Pancreas (tissue), 10 donors: ENCODE measurements at places on chromosomes 4 and X. TPM values are rescaled to one million over a fixed set of nuclear protein-coding genes. Genes with fewer than 3 reads are reported as not detected.

The GABRQ gene
- not detected for total RNA-seq

DNA sequence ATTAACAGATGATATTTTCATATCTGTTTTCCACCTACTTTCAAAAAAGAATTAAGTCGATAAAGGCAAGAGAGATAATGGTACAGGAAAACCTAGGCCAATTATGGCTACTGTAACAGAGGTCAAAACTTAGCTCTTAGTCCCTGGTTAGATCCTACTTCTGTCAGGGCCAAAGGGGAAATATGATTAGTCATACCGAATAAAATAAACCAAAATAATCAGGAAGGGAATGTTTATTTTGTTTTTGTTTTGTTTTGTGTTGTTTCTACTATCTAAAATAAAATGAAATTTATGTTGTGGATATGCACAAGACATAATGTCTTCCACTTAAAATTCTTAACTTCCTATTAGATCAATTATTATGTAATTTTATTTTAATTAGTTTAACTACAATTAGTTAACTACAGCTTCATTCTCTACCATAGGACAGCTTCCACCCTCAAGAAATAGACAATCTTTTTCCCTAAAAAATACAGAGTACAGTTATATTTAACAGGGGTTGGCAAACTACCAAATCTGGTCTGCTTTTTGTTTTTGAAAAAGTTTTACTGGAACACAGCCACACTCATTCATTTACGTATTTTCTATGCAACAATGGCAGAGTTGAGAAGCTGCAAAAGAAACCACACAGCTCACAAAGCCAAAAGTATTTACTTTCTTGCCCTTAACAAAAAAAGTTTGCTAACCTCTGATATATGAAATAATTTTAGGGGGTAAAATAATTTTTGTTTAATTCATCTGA lies 25.4 kb downstream of the TMEM47 start:
- DNase-seq = no peak

- no peak for DNase-seq
Measured at GRCh38 chr4:101158134-101158482, 189.2 kb downstream of the PPP3CA start.

GRCh38 chrX:47245156-47245555 lies 12.3 kb downstream of the USP11 start:
- DNase-seq = no peak

The SLC6A8 gene
- total RNA-seq = 10.3 TPM

DNA sequence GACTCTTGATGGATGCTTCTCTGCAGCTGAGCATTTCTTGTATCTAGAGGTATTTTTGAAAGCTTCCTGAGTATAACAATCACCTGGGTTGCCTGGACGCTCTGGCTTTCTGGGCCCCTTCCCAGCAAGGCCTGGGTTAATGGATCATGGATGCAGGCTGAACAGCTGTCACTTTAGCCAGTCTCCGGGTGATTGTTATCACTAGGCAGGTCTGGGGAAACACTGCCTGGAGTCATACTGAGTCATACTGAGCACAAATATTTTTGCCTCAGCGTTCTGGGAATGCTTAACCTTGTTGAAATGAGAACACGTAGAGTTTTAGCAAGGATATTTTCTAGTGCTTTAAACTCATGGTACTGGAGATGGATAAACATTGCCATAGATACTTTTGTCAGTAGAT lies 102.6 kb downstream of the PHEX start:
- no peak for DNase-seq

GRCh38 chr4:35604724-35605123 lies 639.6 kb downstream of the ARAP2 start:
- DNase-seq = no peak

DNA sequence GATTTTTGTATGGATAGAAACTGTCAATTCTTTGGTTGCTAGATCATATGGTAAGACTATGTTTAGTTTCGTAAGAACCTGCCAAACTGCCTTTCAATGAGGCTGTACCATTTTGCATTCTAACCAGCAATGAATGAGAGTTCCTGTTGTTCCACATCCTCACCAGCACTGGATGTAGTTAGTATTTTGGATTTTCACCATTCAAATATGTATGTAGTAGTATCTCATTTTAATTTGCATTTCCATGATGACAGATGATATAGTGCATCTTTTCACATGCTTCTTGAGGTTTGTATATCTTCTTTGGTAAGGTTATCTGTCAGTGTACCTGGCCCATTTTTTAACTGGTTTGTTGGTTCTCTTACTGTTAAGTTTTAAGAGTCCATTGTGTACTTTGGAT lies 34.6 kb downstream of the CLOCK start:
- DNase-seq = no peak

DNA sequence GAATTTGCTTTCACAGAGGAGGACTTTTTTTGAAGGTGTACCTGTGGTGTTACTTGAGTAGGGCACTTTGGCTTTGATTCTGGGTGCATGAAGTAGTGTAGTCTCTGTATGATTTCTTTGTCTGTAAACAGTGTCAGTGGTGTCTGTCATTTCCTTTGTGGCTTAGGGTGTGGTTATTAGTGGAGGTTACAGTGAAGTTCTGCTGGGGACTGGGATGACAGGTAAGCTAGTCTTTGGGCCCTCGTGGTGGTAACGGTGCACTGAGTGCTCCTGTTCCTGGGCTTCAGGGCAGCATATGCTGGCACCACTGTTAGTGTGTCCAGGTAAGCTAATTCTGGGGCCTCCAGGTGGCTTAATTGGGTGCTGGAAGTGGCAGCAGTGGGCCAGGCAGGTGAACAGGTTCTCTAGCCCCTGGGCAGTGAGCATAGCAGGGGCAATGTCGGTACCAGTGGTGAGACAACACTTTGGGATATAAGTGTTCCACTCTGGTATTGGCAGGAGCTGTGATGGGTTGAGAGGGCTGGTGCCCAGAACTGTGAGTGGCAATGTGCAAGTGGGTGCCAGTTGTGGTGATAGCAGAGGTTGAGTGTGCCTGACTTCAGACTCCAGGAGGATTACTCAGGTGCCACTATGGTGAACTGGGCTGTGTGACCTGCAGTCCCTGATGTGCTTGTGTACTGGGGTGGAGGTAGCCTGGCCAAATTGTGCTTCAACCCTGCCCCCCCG lies 26.0 kb upstream of the VSIG1 start:
- no peak for DNase-seq

The APLN gene
- 0.14 TPM for total RNA-seq

The MSANTD1 gene
- total RNA-seq = 0.92 TPM

GRCh38 chr4:138014590-138015288 lies 227.4 kb downstream of the SLC7A11 start:
- no peak for DNase-seq

DNA sequence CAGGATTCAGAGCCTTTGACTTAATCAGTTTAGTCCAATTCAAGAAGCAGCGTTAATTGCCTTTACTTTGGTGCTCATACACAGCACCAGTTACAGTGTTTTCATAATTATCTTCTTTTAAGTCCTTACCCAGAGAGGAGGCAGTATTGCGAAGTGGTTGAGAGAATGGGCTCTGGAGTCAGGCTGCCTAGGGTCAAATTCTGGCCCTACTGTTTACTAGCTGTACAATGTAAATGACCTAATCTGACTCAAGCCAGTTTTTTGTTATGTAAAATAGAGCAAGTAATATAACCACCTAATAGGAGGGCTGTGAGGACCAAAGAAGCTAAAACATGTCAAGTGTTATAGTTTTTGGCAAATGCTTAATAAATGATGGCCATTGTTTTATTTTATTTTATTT lies 27.6 kb downstream of the WDR44 start:
- DNase-seq = no peak

DNA sequence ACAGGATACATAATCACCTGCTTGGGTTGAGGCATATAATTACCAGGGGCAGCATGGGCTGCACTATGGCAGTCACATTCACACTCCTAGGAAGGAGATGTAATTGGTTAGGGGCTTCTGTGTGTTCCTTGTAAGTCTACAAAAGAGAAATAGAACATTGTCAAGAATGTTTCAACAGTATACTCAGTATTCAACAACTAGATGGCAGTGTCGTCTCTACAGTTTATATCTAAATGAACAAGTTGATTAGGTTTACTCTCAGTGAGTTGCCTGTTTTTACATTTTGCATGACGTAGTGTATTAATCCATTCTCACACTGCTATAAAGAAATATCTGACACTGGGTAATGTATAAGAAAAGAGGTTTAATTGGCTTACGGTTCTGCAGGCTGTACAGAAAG lies 50.5 kb upstream of the RAB33B start:
- DNase-seq = no peak

- no peak for DNase-seq
Measured at GRCh38 chr4:114043116-114043515, 63.7 kb upstream of the ARSJ start.

GRCh38 chrX:131288738-131289511 lies at the start of gene IGSF1:
TSS of gene IGSF1 (minus strand) at chrX:131289306. CDS start at chrX:131286674, 2,632 bp downstream.
- peak; percentile 33 for DNase-seq

DNA sequence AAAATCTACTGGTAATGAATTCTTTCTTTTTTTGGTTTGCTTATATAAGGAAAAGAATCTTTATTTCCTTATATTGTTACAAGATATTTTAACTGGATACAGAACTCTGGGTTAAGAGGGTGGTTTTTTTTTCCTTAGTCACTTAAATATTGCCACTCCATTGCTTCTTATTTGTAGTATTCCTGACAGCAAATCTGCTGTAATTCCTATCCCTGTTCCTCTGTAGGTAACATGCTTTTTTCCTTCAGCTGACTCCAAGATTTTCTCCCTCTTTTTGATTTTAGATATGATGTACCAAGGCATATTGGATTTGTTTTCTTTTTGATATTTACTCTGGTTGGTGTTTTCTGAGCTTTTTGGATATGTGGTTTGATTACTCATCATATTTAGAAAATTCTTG lies 278.6 kb downstream of the EVC2 start:
- no peak for DNase-seq

The NOX1 gene
- not detected for total RNA-seq

The MAGEB17 gene
- total RNA-seq = 0.65 TPM

DNA sequence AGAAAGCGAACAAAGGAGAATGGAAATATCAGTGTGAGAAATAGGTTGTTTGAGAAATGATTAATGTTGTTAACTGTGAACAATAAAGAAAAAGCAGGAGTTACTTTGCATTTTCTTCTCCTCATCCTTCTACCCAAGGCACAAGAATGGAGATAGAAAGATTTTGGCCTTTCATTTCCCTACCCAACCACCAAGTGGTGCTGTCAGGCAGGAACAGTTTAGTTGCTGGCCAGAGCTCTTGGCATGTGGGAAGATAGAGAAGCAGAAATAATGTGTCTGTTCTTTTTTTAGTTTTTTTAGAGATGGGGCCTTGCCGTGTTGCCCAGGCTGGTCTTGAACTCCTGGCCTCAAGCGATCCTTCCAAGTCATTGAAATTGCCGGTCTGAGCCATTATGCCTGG lies 12.8 kb downstream of the HOPX start:
- no peak for DNase-seq

The CLDN22 gene
- total RNA-seq = not detected

GRCh38 chr4:61373901-61374440 lies 173.8 kb downstream of the ADGRL3 start:
- DNase-seq = no peak

- DNase-seq = no peak
Measured at GRCh38 chrX:103415068-103415467, 38.7 kb downstream of the BEX3 start.

GRCh38 chr4:129994715-129995114 lies 898.8 kb downstream of the C4orf33 start:
- no peak for DNase-seq

DNA sequence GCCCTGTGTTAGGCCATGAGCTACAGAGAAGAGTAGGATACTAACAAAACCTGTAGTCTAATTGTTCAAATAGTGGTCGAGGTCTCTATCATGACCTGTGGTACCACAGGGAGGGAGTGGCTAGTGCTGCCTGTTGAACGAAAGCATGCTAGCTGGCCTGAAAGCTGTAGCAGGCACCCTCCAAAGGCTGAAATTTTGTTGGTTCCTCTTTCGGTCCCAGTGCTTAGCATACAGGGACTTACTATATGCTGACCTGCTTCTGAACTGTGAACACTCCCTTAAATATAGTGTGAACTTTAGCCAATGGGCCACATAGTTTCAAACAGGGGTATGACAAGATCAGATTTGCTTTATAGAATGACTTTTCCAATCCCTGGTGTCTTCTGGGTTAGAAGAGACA lies 113.4 kb downstream of the PJA1 start:
- DNase-seq = no peak

GRCh38 chr4:4849524-4850193 lies 9.8 kb upstream of the MSX1 start:
- DNase-seq = no peak
